ENCODE measurements at places on chromosomes 13 and 19.
A peak's percentile ranks its signal among the peaks of the same experiment; 100 is the strongest.

- DNase-seq, result no peak
These were observed 35.0 kb downstream of the MAU2 start for GRCh38 chr19:19355606-19356139.

DNA sequence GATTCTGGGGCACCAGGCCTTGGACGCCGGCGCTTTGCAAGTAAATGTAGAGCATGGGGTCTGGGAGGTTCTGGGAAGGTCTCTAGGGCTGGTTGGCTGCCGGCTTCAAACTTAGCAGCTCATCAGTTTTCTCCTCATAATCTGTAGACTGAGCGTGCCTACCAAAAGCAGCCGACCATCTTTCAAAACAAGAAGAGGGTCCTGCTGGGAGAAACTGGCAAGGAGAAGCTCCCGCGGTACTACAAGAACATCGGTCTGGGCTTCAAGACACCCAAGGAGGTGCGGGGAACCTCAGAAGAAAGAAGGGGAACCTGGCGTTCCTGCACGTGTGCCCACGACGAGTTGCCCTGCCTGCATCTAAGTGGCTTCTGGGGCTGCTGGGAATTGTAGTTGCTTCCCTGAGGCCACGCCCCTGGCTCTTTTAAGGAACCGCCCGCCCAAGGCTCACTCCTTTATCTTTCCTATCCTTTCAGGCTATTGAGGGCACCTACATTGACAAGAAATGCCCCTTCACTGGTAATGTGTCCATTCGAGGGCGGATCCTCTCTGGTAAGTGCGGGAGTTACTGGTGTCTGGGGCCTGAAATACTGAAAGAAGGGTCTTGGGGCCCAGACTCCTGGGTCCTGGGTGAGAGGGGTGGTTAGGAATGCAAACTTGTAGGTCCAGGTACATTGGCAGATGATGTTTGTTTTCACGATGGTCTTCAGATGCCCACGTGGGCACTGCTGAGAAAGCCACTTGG is 984 bp downstream of the RPS11 start:
- no peak for DNase-seq

GRCh38 chr13:70189981-70190380 is 81.7 kb upstream of the KLHL1 start:
- DNase-seq, result no peak

GRCh38 chr19:55178781-55179599 is 1.1 kb downstream of the SYT5 start:
- DNase-seq, result peak; percentile 97

GRCh38 chr19:1839658-1840540 is 8.4 kb downstream of the REXO1 start:
- DNase-seq, result no peak

- DNase-seq, result no peak
These were observed 129.4 kb downstream of the SHISA2 start for GRCh38 chr13:25922376-25922775.

DNA sequence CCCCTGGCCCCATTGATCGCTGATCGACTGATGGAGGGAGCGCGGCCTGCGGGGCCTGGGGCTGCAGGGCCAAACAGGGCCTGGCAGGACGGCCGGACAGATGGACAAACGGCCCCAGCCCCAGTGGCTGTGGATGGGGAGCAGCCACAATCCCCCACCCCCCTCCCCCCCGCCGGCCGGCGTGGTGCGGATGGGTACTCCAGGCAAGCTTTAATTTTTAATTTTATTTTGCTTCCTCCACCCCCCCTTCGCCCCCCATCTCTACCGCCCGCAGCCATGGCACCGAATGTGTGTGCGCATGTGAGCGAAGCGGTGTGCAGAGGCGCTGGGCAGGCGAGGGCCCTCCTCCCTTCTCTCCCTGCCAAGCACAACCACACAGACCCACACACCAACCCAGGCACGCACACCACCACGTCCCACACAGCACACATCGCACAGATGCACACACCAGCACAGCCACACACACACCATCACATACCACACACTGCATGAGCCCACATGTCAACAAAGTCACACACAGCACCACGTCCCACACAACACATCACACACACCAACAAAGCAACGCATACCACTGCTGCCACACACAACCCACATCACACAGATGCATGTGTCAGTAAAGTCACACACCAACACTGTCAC is 12.4 kb downstream of the ERFL start:
- DNase-seq, result no peak

GRCh38 chr13:43804461-43805070 is 17.8 kb upstream of the ENOX1 start:
- DNase-seq, result no peak

DNA sequence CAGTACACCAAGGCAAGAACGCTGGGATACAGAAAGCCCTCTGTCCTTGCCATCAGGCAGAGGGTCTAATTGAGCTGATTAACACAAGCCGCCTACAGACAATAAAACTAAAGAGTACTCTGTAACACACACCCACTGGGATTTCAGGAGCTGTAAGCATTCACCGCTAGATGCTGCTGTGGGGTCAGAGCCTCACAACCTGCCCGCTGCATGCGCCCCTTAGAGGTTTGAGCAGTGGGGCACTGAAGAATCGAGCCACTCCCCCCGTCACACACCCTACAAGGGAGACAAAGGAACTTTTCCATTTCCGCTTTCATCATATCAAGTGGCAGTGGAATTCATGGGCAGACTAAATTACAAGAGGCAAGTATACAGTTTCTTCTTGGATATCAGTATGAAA is 1080.6 kb downstream of the PCDH17 start:
- DNase-seq, result no peak

GRCh38 chr19:23996549-23996948 is 81.9 kb downstream of the ZNF726 start:
- no peak for DNase-seq

DNA sequence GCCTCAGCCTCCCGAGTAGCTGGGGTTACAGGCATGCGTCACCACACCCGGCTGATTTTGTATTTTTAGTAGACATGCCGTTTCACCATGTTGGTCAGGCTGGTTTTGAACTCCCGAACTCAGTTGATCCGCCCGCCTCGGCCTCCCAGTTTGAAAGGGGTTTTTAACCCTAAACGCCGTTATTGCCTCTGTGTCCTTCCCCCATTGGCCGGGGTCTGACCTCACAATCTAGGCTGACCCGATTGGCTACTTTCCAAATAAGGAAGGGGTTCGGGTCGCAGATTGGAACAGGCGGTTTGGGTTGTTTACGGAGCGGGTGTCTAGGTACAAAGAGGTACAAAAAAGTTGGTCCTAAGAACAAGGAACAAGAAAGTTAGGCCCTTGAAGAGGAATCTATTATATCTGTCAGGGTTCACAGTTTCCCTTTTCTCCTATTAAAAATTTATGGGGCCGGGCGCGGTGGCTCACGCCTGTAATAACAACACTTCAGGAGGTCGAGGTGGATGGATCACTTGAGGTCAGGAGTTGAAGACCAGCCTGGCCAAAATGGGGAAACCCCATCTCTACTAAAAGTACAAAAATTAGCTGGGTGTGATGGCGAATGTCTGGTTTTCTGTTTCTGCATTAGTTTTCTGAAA is 1.0 kb downstream of the ZNF253 start:
- no peak for DNase-seq

DNA sequence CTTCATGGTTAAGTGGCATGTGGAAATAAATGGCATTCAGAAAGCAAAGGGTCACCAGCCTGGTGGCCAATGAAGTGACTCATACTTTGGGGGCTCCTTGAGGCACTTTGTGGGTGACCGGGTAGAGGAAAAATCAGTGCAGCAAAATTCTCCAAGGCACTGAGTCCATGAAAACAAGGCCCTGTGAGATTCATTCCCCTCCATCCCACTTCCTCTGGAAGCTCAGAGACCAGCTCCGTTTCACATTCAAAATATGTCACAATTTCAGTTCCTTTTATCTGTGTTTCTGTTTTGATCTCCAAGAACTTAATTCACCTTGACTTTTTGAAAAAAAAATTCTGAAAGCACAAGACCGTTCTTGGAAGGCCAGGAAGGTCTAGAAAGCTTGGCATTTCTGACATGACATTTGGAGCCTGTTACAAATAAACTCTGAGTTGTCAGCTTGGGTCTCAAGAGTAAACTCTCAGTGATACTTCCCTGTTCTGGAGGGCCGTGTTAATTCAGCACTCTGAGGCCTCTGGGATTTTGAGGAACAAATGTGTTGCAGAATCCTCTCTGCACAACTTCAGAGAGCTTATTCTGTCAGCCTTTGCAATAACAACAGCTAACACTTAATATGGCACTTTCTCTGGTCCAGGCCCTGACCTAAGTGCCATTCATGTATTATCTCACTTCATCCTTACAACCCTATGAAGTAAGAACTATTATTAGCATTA is 6.8 kb downstream of the CYSLTR2 start:
- no peak for DNase-seq

- no peak for DNase-seq
These were observed 42.7 kb upstream of the MIR17HG start for GRCh38 chr13:91304741-91305140.

- peak; percentile 21 for DNase-seq
These were observed 1.1 kb upstream of the LSR start for GRCh38 chr19:35247526-35248309.

DNA sequence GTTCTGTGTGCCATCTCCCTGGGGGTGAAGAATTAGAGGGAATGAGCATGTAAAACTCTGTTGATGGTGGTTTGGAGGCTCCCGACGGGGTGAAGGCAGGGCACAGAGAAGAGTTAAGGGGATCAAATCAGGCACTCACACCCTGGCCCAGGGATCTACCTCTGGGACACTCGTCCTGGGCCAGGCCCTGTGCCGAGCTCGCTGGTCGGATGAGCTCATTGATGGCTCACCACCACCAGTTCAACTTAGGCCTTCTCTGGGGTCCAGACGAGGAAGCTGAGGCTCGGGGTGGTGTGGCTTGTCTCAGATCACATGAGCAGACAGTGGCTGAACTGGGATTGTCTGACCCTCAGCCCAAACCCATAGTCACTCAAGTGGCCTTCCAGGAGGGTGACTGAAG is 1.6 kb downstream of the NACC1 start:
- no peak for DNase-seq

GRCh38 chr13:96130818-96131340 is 41.0 kb downstream of the HS6ST3 start:
- DNase-seq, result no peak

GRCh38 chr13:82298106-82298505 is 1584.2 kb downstream of the SLITRK1 start:
- DNase-seq, result no peak

DNA sequence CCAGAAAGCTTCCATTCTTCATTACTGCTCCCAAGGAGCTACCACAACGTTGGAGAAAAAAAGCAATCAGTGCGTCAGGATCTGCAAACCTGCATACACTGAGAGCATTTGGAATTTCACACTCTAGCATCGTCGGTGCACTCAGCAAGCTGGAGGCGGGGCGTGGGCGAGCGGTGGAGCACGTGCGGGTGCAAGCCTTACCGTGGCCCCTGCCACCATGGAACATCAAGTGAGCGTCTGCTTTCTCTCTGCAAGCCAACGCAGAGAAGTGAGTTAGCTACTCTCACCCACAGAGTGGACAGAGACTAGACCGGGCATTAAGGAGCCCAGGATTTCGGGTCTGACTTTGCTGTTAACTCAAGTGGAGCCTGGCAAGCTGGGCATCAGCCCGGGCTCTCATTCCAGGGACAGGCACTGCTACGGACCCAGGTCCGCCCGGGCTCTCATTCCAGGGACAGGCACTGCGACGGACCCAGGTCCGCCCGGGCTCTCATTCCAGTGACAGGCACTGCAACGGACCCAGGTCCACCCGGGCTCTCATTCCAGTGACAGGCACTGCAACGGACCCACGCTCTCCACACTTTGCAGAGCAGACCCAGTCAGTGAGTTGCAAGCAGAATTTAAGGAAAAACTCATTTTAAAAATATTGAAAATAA is 124.1 kb upstream of the SPACA7 start:
- DNase-seq, result no peak

DNA sequence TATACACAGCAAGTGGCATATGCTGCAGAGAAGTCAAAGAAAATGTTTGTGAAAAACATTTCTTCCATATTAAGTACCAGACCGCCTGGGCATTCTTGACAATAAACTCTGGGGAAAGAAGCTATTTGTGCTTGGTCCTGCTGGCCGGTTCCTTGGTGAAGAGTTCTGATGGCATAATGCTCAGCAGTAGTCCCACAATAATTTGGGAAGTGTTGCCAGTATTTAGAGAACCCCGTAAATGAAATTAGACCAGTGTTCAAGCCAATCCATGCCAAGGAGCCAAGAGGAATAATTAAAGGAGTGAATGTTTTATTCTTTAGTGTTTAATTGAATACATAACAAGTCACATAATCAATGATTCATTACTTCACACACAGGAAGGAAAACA is 6.3 kb downstream of the KCTD12 start:
- no peak for DNase-seq

GRCh38 chr13:75426421-75426820 is 55.5 kb downstream of the TBC1D4 start:
- DNase-seq, result no peak

GRCh38 chr13:96473526-96474180 is 383.7 kb downstream of the HS6ST3 start:
- DNase-seq, result no peak

DNA sequence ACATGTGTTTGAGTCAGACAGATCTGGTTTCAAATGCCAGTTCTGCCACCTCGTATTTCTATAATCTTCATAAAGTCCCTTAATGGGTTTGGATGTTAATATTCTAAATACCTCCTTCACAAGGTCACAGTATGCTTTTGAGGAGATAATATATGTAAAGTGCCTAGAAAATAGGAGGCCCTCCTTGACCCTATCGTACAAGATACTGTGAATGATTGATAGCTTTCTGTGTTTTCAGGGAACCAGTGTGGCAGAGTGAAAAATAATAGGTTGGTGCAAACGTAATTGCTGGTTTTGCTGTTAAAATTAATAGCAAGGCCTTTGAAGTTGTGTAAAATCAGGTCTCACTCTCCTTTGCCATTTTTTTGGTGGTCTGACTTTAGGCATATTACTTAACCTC is 77.5 kb upstream of the SCEL start:
- no peak for DNase-seq

- no peak for DNase-seq
These were observed 56.8 kb upstream of the TNFRSF19 start for GRCh38 chr13:23513455-23513854.

DNA sequence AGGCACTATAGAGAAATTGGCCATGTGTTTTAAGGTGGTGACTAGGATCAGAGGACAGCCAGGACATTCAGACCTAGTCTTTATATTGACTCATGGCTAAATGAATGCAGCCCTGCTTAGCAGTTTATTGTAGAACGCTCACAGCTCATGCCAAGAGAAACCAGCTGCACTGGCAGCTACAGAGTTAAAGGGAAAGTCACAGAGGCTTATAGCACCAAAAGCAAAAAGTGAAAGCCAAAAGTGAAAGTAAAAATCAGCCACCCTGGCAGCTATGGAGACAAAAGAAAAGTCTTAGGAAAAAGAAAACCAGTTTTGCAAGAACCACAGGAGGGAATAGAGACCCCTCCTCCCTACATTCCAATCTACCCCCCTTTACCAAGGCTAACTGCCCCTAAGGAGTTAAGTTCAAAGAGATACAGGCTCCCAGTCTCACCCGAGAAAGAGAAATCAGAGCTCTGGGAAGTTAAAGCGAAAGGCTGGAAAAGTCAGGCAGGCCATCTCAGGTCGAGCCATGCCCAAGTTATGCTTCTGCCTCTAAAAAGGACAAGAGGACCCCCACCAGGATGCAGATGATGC is 99.0 kb downstream of the ZNF429 start:
- no peak for DNase-seq
